ENCODE measurements at places on chromosomes 7 and 10.

GRCh38 chr7:1279041-1279440 is 46.4 kb downstream of the UNCX start:
- DNase-seq = no peak

- DNase-seq = no peak
Measured at GRCh38 chr7:17532861-17533404, 234.5 kb downstream of the AHR start.

- DNase-seq = no peak
Measured at GRCh38 chr10:36345175-36345533, 703.1 kb upstream of the FZD8 start.

- no peak for DNase-seq
Measured at GRCh38 chr10:68184546-68184945, 47.4 kb downstream of the ATOH7 start.

- DNase-seq = no peak
Measured at GRCh38 chr7:157347217-157347904, 10.6 kb downstream of the DNAJB6 start.

All from activated CD4-positive, alpha-beta T cell treated with anti-CD3 and anti-CD28 coated beads, Interleukin-2, amount 50 U/mL, for 1 hour (primary cell).